ENCODE measurements at places on chromosomes 6 and 20.

GRCh38 chr20:878511-879307, 37.4 kb downstream of the ANGPT4 start:
- DNase-seq = no peak

- DNase-seq = no peak
Observed at GRCh38 chr6:139608466-139609261, 234.2 kb upstream of the CITED2 start.

GRCh38 chr6:165183496-165184140, 125.8 kb downstream of the C6orf118 start:
- DNase-seq = no peak

- DNase-seq = no peak
Observed at GRCh38 chr6:15936503-15936902, 192.4 kb upstream of the MYLIP start.

DNA sequence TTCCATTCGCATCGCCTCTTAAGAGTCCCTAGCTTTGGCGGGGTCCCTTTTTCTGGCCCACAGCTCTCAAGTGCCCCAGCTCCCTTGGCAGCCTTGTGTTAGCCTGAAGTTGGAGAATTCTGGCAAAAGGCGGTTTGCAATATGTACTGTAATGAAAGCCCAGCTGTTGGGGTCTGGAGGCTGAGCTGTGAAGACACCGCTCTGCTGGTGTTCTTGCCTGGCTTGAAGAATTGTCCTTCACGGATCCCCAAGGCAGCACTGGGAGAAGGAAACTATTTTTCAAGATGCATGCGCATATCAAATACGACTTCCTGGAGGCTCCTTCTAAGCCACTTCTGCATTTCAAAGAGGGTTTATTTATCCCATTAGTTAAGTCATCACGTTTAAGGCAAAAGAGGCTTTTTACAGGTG, 21.4 kb upstream of the CITED2 start:
- DNase-seq = no peak

GRCh38 chr6:10505529-10505928, 15.6 kb upstream of the GCNT2 start:
- no peak for DNase-seq

DNA sequence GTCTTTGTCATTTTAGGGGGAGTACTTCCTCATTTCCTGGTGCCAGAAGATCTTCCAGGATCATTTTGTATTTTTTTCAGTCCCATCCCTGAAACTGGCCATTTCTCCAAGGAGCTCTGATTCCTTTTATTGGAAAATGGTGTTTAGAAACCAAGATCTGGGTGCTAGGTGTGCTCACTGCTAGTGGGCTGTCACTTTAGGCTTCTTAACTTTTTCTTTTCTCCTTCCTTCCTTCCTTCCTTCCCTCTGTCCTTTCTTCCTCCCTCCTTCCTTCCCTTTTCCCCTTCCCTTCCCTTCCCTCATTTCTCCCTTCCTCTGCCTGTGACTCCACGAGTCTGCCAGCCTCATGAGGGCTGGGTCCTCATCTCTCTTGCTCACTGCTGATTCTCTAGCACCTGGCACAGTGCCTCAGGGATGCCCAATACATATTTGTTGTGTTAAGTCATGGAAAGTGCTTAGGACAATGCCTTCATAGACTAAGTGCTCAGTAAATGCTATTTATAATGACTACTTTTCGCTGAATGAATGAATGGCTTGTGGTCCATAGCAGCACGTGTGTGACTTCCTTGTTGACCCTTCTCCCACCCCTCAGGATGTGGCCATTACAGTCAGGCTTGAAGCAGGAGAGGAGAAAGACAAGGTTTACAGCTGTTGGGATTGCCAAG, 36.9 kb downstream of the APCDD1L start:
- no peak for DNase-seq

DNA sequence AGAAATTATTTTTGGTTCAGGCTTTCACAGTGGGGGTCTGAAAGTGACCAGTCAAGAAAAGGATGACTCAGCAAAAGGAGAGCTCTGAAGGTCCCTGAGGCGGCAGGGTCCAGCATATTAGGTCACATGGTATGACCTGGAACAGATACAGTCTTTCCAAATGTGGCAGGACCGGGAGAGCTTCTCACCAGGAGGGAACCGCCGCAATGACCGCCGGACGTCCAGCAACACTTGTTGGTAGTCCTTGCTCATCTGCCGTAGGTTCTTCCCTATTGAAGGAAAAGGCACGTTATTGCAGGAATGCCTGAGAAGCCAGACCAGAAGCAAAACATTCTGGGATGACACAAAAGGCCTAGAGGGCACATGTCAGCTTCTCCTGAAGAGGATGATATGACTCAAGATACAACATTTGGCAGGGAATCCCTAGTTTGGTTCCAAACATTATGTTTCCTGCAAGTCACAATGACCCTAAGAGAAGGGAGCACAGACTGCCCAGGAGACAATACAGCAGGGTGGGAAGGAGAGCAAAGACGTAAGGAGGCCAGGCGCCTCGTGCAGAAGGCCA, 17.4 kb downstream of the TBC1D20 start:
- DNase-seq = no peak

DNA sequence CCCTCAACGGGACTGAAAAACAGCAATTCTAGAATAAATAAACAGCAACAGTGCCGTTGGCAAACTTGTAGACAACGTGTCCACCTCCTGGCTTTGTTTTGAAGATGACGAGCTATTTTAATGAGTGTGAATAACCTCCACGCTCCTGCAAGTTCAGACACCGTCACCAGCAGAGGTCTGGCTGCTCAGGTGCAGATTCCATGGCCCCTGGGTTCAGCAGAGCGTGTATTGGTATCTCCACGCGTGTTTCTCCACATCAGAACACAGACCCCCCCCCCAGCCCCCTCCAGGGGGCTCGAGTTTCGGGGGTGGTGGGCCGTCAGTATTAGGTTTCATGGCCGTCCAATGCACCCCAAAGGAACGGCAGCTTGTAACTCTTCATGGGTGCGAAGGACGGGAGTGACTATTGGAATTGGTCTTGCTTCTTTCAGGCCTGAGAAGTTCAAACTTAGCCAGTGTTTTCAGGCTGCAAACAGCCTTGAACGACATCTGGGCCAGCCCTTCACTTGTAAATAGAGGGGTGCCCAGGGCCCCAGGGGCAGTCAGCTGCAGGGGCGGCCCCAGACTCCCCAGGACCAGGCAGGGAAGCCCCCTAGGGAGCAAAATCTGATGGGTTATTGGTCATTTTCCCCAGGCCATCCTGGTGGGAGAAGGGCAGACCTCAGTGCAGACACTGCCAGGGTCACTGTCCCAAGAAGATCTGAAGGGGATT, 308.6 kb downstream of the TAF4 start:
- no peak for DNase-seq

DNA sequence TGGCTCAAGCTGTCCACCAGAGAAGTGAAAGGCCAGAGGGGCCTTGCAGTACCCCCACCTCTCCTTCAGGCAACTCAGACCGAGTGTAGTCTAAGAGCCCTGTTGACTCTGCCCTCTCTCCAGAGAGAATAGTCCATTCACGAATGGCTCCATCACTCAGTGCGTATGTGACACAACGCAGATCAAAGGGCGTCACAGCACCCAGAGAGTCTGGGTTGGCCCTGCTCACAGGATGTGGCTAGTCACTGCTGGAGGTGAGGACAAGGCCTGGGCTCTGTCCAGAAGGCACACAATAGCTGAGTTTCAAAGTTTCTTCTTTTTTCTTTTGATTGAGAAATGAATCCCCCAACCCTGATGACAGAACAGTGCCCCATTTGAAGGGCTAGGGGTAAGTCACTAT, 74.1 kb downstream of the TRMT11 start:
- no peak for DNase-seq

GRCh38 chr20:56764671-56765070, 135.6 kb downstream of the TFAP2C start:
- DNase-seq = no peak

DNA sequence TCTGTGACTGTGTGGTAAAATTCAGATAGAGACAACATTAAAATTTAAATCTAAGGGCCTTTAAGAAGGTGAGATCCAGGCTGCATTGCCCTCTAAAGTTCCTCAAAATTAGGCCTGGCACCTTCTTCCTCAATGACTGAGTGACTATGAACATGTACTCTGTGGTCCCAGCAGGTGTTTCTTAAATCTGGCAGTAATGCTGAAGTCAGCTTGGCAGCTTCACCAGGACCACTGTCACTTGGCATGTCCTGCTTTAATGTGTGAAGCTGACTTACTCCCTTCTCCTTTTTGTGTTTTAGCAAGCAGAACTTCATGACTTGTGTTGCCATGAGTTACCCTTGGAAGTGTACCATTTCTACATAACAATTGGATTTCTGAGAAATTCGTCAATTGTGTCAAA, 141.7 kb downstream of the NKAIN2 start:
- DNase-seq = no peak

DNA sequence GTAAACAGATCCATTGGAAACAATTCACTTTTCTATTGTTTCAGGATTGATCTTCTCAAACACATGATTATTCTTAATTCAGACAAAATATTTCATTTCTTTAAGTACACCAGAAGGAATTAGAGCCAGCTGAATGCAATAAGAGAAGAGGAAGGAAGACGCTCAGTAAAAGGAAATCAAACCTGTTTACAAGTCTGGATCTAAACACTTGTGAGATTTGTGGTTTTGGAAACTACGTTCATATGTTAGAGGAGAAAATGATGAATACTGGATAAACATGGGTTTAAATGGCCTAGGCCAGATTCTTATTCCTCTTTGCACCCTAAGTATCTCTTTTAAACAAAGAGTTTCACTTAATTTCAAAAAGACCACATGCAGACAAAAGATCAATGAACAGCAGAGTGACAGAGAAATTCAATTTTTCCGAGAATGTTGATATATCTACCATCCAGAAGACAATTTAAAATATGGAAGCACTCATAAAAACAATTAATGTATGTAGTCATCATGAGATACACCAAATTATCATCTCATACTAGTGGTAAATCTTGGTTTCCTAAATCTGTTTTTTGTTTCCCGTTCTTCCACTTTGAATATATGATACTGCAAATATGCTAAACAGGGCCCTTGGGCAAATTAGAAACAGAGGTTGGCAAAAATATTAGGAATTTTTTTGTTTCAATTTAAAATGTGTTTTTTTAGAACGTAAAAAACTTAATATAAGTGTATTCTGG, 703.5 kb upstream of the CITED2 start:
- DNase-seq = no peak

DNA sequence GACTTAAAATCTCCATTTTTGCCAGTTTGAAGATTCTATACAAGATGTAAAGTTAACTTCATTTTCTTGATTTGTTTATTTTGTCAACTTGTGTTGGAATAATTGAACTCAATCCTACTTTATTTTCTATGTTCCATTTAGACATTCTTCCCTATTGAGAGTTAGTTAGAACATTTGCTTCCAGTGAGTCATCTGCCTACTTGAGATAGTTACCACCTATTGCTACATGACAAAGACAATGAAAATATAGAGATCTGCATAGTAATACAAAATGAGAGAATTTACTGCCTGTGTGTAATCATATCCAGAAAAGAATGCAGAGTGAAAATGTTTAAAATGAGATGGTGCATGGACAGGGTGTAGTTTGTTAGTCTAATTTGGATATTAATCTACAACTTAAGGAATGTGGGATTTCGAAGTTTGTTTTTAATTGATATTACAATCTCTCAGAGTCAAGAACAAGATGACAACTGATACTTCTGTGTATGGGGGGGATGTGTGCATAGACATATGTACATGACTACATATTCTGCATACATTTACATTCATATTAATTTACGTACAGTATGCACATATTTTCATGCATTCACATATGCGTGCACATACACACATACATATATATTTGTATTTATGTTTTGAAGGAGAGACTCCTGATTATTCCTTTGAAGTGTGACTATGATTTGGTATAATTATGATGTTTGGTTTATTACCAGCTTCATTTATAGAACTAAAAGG, 420.1 kb downstream of the NKAIN2 start:
- DNase-seq = no peak

- no peak for DNase-seq
Observed at GRCh38 chr6:137767911-137768690, 99.0 kb upstream of the TNFAIP3 start.

DNA sequence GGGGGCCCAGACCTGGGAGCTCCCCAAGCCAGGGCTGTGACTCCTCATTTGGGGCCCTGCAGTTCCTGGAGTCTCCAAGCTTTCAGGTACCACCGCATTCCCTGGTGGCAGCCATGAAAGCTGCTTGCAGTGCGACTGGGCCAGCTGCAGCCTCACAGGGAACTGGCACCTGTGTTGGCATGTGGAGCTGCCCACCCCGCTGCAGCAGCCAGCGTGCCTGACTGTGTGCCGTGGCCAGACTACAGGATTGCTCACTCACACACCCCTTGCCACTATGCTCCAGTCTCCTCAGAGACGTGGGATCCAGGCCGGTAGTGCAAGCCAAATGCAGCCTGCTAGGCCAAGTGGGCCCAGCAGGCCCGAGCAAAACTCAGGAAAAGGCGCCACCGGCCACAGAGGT, 450.7 kb downstream of the COL12A1 start:
- no peak for DNase-seq

DNA sequence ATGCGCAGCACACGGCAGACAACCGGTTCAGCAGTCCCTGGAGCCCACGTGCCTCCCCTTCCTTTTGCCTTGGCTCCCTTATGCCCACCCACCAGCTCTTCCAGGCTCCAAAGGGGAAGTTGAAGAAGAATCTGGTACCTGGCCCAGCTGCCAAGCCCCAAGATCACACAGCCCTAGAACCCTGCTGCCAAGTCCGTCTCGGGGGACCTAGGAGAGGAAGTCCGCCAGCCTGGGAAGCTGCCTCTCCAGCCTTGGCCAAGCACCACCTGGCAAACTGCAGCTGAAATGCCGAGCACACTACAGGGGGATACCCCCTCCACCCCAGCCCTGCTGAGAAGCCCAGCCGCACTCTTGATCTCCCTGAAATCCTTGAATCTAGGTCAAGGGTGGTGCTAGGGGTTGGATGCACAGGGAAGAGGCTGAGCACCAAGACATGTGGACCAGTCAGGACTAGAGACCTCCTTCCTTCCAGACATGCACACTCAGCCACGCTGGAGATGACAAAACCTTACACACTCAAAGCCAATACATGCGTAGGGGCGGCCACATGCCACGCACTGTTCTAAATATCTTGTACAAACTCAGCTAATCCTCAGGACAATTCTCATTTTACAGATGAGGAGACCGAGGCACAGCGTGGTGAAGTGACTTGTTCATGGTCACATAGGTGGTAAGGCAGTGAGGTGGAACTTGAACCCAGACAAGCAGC, 124.1 kb downstream of the PREX1 start:
- DNase-seq = no peak

GRCh38 chr6:7532821-7533220, 8.7 kb upstream of the DSP start:
- no peak for DNase-seq

GRCh38 chr6:56570413-56571359, 72.0 kb downstream of the DST start:
- no peak for DNase-seq

Data from activated T-cell treated with anti-CD3 and anti-CD28 coated beads, Interleukin-2, amount 50 U/mL, for 4 hours (primary cell).